ENCODE measurements at places on chromosomes 2 and 18.

DNA sequence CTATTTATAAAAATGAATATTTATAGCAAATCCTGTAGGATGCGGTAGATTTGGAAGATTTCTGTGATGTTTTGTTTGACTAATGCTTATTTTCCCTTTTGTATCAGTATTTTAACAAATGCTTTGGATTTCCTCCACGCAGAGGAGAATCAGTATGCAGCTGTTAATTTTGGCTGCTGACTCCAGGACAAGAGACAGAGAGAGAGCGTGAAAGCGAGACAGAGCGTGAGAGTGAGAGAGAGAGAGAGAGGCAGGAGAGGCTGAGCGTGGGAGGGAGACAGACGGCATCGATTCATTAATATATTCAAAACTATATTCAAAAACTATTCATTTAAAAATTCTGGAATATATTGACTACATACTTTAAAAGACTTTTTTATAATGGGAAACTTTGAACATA is 62.5 kb downstream of the RRM2 start:
- DNase-seq = no peak

DNA sequence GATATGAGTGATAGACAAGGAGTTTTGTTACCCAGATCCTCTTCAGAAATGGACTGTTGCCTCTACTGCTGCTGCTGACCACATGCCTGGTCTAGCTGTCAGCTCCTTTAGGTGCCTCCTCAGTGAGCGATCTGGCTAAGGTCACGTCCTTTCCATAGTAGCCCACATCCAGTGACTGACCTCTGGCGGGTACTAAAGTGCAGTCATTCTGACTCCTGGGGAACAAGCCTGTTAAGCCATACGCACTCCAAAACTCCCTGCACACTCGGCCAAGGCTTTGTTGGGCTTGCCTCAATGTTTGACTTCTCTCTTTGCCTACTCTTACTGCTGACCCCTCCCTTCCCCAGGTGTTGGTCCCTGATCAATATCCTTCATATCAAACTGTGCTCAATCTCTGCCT is 685.2 kb downstream of the IRS1 start:
- DNase-seq = no peak

- no peak for DNase-seq
Measured at GRCh38 chr2:16050908-16051489, 110.6 kb downstream of the MYCN start.

DNA sequence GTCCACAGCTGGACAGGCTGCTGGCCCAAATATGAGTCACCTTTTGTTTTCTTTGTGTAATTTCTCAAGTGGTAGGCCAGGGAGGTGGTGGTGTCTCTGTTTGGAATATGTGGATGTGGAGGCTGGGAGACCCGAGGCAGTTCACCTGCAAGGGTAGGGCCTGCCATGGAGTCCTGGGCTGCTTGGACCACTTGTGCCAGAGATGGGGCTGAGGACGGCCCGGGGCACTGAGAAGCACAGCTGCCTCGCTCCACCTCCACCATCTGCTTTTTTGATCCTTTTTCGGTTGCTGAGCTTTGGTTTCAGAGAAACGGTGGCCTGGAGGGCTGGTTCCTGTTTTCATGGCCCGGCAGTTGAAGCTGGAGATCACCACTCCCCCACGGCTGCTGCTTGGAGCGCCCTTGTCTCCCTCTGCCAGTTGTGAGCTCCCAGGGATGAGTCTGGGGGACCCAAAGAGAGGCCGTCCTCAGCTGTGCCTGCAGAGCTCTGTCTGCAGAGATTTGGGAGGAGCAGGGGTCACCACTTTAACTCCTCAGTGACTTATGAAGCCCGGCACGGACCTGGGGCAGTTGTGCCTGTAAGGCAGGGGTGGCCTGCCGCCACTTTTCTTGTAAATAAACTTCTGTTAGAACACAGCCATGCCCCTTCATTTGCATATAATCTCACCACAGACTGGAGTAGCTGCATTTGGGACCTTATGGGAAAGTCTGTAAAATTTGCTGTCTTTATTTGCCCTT is 67.6 kb upstream of the MCFD2 start:
- DNase-seq = no peak

GRCh38 chr18:10006311-10006893 is 92.6 kb downstream of the VAPA start:
- no peak for DNase-seq

DNA sequence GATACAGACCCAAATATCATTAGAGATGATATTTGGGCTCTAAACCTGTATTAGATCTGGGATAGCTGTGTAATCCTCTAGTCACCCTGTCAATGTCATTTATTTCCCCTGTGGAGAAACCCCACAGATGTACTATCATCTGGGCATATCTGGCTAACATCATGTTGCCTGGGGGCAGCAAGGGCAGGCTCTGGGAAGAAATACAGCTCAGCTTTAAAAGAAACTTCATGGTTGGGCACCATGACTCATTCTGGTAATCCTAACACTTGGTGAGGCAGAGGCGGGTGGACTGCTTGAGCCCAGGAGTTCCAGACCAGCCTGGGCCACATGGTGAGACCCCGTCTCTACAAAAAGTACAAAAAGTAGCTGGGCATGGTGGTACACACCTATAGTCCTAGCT is 282.5 kb downstream of the SLC8A1 start:
- DNase-seq = no peak

DNA sequence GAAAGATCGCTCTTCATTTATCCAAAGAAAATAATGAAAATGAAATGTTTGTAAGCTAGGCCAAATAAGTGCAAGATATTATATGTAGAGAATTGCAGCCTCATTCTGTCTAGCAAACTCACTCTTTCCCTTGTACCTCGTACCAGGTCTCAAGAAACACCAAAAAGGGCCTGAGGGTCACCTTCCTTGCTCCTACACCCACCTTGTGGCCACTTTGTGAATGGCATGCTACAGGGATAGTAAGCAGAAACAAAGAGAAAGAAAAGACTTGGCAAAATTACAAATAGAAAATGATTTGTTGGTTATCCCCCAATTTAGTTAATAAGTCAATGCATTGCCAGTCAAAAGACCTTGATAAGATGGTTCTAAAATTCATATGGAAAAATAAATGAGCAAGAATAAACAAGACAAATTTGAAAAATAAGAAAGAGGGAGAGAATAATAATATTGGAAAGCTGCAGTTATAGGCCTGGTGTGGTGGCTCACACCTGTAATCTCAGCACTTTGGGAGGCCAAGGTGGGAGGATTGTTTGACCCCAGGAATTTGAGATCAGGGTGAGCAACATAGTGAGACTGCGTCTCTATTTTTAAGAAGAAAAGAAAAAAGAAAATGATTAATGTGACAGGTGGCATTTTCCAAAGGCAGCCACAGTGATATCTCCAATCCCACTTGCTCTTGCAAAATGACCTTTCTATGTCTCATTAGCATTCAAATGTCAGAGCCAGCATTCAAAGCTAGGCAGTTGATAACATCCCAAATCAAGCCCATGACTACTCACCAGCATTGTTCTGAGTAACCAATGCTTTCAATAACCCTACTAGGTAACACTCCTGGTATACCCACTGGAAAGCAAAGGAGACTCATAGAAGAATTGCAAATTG is 38.8 kb upstream of the BMP10 start:
- DNase-seq = peak; percentile 65

GRCh38 chr2:26668041-26668440 is 24.5 kb upstream of the KCNK3 start:
- DNase-seq = no peak

GRCh38 chr2:191959209-191959608 is 112.3 kb upstream of the CAVIN2 start:
- DNase-seq = no peak

DNA sequence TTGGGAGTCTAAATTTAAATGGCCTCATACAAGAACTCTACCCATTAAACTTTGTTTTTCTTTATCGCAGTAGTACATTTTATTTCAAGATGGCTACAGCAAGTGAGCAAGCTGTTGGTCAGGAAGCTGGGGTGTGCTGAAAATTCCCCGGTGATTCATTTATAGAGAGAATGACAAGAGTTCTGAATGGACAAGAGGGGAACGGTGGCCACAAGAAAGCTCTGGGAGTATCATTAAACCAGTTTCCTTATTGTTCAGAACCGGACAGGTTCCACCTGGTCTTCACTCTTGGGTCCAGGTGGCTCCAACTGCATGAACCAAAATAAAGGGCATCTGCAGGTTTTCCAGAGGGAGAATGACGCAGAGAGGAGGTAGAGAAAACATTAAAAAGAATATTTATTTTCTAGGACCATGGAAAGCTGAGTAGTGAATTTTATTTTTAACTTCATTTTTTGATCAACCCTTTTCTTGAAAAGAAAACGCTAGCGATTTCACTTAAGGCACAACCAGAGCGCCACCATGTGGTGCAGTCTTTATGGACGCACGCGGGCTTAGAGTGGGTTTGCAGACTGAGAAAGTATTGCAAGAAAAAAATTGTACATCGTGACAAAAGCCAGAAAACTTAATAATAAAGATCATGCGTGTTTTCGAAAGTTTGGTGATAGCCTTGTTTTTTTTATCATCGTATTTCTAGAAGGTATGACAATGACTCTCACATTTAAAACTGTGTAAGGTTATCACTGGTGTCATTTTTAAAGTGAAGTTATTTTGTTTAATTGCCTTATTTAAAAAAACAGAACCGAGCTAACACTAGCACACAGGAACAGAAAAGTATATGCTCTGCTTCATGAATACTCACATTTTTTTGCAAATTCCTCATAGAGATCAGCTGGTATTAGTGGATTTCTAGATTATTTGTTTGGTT is 97.9 kb upstream of the NOL4 start:
- DNase-seq = peak; percentile 71

- no peak for DNase-seq
Measured at GRCh38 chr2:83224591-83225200, 1234.4 kb downstream of the SUCLG1 start.

GRCh38 chr2:178273787-178274360 is 79.6 kb downstream of the OSBPL6 start:
- DNase-seq = no peak

- no peak for DNase-seq
Measured at GRCh38 chr2:80126596-80127189, 177.9 kb downstream of the LRRTM1 start.

DNA sequence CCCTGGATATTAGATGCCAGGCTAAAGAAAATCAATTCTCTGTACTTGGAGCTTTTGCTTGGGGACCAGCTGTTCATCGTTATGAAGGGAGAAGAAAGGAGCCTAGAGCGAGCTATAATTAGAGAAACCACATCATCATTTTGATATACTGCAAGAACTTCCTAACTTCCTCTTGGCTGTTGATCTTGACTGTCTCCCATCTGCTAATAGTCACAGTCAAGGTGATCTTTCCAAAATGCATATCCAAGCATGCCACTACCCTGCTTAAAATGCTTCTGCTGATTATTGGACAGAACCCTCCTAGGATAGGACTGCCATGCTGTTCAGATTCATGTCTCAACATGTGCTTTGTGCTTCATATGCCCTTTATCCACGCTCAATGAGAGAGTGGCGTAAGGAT is 54.8 kb downstream of the RAPGEF4 start:
- DNase-seq = no peak

GRCh38 chr2:231709636-231709980 is 1.3 kb downstream of the PTMA start:
- no peak for DNase-seq
